ENCODE measurements at places on chromosomes 13 and 19. TPM values are rescaled to one million over a fixed set of nuclear protein-coding genes. Genes with fewer than 3 reads are reported as not detected.

GRCh38 chr13:113143466-113144254 is 14.8 kb upstream of the PROZ start:
- no peak overlapping the region for H3K27ac ChIP-seq
- H3K4me1 ChIP-seq = no peaks in the 10 kb centered on the region
- no peaks in the 10 kb centered on the region for H3K27me3 ChIP-seq
- no peak for DNase-seq

DNA sequence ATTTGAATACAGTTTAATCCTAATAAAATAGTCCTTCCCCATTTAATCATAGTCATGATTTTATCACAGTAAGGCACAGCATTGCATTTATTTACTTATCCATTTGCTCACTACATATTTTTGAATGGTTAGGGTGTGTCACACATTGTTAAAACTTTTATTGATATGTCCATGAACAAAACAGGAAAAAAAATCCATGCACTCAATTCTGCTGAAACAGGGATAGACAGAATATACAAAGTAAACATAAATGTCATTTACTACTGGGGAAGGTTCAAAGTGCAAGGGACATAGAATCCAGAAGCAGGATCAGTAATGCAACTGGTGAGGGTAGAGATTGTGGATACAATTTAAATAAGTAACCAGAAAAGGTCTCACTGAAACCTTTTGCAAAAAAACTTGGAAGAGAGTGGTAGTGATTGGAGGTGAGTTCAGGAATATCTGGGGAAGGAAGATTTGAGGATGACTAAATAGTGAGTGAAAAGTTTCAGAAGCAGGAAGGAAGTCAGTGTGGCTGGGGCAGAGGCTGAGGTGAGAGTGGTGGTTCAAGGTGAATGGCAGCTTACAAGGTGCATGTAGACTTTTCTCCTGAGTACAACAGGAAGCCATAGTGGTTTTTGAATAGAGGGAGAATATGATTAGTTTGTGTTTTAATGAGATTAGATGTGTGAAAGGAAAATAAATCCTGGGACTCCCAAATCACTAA is 387.2 kb upstream of the ATXN8OS start:
- no peak overlapping the region for H3K27ac ChIP-seq
- H3K36me3 ChIP-seq = no peaks in the 10 kb centered on the region
- no peak for DNase-seq
- H3K4me1 ChIP-seq = no peaks in the 10 kb centered on the region

DNA sequence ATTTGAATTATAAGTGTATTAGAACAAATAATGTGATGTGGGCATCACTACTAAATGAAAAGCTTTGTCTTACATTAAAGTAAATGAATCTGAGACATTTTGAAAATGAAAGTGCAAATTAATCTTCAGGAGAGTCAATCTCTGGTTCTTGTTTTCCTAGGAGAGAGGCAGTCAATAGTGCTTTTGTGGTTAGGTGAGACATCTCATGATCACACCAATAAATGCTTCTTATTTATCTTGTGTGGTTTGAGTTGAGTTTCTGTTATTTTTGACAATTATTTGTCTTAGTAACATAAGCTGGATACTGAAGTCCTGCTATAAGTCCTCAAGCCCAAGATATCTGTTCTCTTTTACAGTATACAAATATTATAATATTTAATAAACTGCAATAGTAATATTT is 1378.0 kb upstream of the PCDH9 start:
- no peaks in the 10 kb centered on the region for H3K27me3 ChIP-seq
- no peaks in the 10 kb centered on the region for H3K4me1 ChIP-seq
- no peak for DNase-seq
- H3K27ac ChIP-seq = no peak overlapping the region
- H3K4me3 ChIP-seq = no peak overlapping the region

- H3K27me3 ChIP-seq = no peaks in the 10 kb centered on the region
- H3K4me3 ChIP-seq = no peak overlapping the region
- no peaks in the 10 kb centered on the region for H3K36me3 ChIP-seq
- H3K4me1 ChIP-seq = no peaks in the 10 kb centered on the region
- no peak for DNase-seq
- no peak overlapping the region for H3K27ac ChIP-seq
These were observed 1243.2 kb upstream of the SLC10A2 start for GRCh38 chr13:104309431-104309830.

DNA sequence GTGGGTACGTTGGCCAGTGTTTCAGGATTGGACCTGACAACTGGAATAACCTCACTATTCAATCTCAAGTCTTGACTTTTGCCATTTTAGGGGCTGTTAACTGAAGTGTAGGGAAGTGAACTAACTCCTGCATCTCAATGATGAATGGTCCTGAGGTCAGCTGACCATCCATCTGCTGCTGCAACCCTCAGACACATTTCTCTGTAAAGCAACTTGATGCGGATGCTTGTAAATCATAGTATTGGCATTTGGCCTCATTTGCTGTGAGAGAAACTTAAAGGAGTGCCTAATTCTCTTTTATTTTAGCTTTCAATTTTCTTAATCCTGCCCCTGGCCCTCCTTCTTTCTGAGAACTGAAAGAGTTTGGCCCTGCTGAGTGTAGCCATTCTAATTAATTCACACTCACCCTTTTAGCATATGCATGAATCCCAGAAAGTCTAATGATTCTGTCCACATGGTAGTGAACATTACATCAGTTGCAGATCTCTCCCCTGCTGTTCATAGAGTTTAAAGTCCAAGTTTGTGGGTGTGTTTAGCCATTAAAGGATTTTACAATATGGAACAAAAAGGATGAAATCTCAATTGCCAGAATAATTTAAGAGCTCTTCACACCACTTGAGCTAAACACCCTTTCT is 1531.4 kb upstream of the SLC10A2 start:
- H3K27ac ChIP-seq = no peak overlapping the region
- no peak overlapping the region for H3K4me3 ChIP-seq
- H3K36me3 ChIP-seq = no peaks in the 10 kb centered on the region
- H3K27me3 ChIP-seq = no peaks in the 10 kb centered on the region
- no peak for DNase-seq

Gene MBD3L3
- polyA plus RNA-seq = not detected

Gene PSG3
- not detected for polyA plus RNA-seq

Gene MEIOSIN
- polyA plus RNA-seq = not detected

DNA sequence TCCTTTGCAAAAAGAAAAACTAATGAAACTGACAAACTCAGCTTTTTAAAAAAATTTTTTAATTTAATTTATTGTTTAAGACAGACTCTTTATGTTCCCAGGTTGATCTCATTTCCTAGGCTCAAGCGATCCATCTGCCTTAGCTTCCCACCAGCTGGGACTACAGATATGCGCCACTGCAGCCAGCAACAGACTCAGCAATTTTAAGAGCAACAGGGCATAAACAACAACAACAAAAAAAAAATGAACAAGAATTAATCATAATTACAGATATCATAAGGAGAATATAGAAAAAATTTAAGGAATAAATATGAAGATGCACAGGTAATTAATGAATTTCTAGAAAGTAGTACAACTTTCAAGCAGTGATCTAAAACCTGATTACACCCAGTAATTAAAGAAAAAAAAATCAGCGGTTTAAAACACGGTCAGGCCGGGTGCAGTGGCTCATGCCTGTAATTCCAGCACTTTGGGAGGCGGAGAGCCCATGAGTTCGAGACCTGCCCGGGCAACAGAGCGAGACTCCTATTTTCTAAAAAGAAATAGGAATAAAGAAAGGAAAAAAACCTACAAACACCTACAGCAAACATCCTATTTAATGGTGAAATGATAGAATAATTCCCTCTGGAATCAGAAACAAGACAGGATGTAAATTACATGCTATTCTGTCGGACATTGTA is 1.4 kb downstream of the ZNF699 start:
- no peak for DNase-seq
- peaks cover 10% of the 10 kb centered on the region for H3K4me1 ChIP-seq
- no peak overlapping the region for H3K27ac ChIP-seq
- H3K27me3 ChIP-seq = no peaks in the 10 kb centered on the region

DNA sequence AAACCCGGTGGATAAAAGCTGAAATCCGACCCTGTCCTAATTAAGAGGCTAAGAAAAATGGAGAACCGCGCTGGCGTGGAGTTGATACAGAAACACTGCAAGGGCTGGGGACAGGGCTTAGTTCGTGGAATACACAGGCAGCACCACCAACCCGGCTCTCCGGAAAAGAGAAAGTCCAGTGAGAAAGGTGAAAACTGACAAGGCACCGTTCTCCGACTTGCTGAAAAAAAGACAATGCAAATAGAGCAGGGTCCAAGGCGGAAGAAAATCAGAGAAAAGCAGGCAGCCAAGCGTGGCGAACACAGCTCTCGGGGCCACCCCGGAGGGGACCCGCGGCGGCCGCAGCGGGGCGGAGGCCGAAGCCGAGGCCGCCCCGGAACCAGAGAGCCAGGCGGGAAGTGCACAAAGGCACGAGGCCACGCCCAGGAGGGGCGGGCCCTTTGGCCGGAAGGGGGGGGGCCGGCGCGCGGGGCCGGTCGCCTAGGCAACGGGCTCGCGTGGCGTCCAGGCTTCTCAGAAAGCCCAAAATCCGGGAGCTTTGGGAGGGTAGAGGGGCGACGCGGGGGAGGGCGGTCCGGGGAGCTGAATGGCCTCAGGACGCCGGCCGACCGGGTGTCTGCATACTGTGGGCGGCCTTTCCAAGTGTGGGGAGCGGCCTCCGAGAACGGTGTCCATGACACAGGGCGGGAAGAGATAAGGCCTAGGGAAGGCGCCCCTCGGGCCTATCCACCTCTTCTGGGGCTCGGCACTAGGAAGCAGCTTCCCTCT is 1.2 kb upstream of the ING1 start:
- H3K4me3 ChIP-seq = peak overlapping the region; percentile 90
- H3K27ac ChIP-seq = peak overlapping the region; percentile 99
- H3K36me3 ChIP-seq = no peaks in the 10 kb centered on the region
- H3K4me1 ChIP-seq = peaks cover 16% of the 10 kb centered on the region
- no peaks in the 10 kb centered on the region for H3K27me3 ChIP-seq

- no peak for DNase-seq
- H3K27me3 ChIP-seq = no peaks in the 10 kb centered on the region
- no peak overlapping the region for H3K4me3 ChIP-seq
- H3K4me1 ChIP-seq = no peaks in the 10 kb centered on the region
These were observed 41.7 kb downstream of the TNFSF11 start for GRCh38 chr13:42615691-42616090.

Gene CDX2
- polyA plus RNA-seq = not detected

GRCh38 chr13:106173346-106173745 is 362.1 kb downstream of the EFNB2 start:
- H3K36me3 ChIP-seq = no peaks in the 10 kb centered on the region
- H3K4me3 ChIP-seq = no peak overlapping the region
- H3K27ac ChIP-seq = no peak overlapping the region

GRCh38 chr13:30639671-30640070 is 22.0 kb downstream of the USPL1 start:
- H3K4me1 ChIP-seq = peaks cover 15% of the 10 kb centered on the region
- no peaks in the 10 kb centered on the region for H3K27me3 ChIP-seq
- no peak overlapping the region for H3K27ac ChIP-seq

Gene LHB
- polyA plus RNA-seq = not detected

Gene ACER1
- not detected for polyA plus RNA-seq

Gene FFAR1
- not detected for polyA plus RNA-seq

DNA sequence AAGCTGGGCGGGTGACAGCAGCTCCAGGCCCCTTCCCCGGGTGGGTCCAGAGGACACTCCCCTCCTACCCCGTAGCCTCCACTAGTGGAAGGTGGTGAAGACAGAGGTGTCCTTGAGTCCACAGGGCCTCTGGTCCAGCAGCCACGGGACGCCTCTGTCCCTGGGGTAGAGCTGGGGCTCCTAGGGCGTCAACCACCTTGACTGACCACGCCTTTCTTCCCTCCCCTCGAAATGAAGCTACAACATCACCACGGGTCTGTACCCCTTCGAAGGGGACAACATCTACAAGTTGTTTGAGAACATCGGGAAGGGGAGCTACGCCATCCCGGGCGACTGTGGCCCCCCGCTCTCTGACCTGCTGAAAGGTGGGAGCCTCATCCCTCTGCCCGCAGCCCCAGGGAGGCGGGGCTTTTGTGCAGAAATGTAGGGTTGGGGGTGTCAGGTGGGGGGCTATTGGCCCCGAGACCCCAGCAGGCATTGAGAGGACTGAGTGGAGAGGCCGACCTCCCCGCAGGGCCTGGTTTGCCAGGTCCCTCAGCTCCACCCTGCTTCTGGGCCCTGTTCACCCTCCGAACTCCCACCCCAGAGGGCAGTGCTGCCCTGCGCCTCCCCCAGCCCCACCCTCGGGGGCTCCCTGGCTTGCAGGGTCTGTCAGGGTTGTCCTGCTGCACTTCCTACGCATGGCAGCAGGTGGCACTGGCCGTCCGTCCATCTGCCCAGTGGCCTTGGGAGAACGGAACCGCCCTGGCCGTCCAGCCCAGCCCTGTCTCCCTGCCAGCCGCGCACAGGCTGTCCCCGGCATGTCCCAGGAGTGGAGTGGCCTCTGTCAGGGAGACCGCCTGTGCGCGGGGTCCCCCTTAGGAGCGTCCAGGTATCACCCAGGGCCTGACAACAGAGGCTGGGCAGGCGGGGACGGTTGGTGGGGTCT is 15.7 kb downstream of the STK11 start:
- H3K4me3 ChIP-seq = no peak overlapping the region
- H3K4me1 ChIP-seq = peaks cover 65% of the 10 kb centered on the region
- H3K36me3 ChIP-seq = no peaks in the 10 kb centered on the region

All from psoas muscle (tissue), 8 donors.